ENCODE measurements at places on chromosomes 7 and 10.

DNA sequence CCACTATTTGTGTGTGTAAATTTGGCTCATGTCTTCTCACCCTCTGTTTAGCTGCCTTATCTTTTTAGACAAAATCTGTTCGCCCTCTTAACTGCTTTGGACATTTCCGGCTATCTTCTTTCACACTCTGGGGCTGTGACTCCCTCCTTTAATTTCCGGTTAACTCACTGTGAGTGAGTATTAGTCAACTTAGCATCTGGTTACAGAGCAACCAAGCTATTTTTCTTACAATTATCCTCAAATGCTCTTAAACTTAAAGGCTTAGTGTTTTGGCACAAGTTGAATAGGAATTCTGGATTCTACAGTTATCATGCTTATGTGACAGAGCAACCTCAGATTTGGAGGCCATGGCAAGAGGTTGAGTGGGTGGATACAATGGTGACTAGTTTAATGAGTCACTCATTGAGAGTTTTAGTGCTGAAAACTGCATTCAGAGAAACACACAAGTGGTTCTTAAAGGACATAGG, 177.6 kb upstream of the SEMA3A start:
- no peaks in the 10 kb centered on the region for H3K36me3 ChIP-seq
- H3K27me3 ChIP-seq, result no peaks in the 10 kb centered on the region

- no peak overlapping the region for H3K27ac ChIP-seq
- no peak overlapping the region for H3K4me3 ChIP-seq
- DNase-seq, result peak; percentile 33
- H3K4me1 ChIP-seq, result no peaks in the 10 kb centered on the region
- no peaks in the 10 kb centered on the region for H3K36me3 ChIP-seq
Observed at GRCh38 chr7:154767142-154767541, 235.8 kb downstream of the PAXIP1 start.

GRCh38 chr7:157274991-157275427, 61.8 kb upstream of the DNAJB6 start:
- H3K36me3 ChIP-seq, result peaks cover 6% of the 10 kb centered on the region
- no peak overlapping the region for H3K4me3 ChIP-seq
- DNase-seq, result no peak
- no peaks in the 10 kb centered on the region for H3K27me3 ChIP-seq

DNA sequence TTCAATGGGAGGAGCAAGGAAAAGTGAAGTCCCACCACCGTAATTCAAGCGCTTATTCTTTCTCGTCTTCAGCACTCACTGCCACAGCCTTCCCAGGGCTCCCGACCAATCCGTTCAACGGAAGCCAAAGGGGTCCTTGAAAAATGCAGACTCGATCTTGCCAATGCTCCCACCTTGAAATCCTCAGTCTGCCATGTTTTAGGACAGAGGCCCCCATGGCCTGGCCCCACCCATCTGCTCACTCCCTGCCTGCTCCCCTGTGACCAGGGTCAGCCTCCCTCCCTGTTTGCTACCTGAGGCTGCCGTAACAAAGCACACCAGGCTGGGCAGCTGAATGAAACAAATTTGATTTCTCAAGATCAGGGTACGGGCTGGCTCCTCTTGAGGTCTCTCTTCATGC, 3.0 kb upstream of the DNAAF5 start:
- no peaks in the 10 kb centered on the region for H3K4me1 ChIP-seq
- H3K36me3 ChIP-seq, result peaks cover 2% of the 10 kb centered on the region
- H3K27ac ChIP-seq, result no peak overlapping the region
- H3K4me3 ChIP-seq, result no peak overlapping the region

GRCh38 chr10:11209830-11210181, 192.1 kb downstream of the CELF2 start:
- no peaks in the 10 kb centered on the region for H3K4me1 ChIP-seq
- no peak for DNase-seq
- no peak overlapping the region for H3K27ac ChIP-seq

DNA sequence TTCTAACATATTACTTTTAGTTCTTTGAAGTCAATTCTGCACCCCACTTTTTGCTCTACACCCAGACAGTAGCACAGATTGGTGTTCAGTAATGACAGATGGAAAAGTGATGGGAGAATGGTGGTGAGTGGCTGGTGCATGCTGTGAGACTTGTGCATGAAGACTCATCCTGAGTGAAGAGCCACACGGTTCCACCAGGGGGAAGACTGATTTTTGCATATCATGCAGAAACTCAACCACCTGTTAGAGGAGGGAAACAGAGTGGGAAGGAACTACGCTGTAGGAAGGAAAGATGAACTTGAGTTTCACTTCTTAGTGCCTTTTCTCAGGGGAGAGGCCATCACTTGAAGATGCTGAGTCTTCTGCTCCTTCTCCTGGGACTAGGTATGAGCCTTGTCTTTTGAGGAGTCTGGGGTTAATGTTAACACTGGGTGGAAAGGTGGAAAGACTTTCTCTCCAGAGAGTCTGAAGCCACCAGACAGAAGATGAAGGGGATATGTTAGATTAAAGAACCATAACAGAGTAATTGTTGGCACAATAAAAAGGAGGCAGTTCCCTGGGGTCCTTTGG, 9.3 kb upstream of the PRSS1 start:
- no peaks in the 10 kb centered on the region for H3K27me3 ChIP-seq
- H3K36me3 ChIP-seq, result no peaks in the 10 kb centered on the region
- H3K27ac ChIP-seq, result no peak overlapping the region
- no peak overlapping the region for H3K4me3 ChIP-seq

DNA sequence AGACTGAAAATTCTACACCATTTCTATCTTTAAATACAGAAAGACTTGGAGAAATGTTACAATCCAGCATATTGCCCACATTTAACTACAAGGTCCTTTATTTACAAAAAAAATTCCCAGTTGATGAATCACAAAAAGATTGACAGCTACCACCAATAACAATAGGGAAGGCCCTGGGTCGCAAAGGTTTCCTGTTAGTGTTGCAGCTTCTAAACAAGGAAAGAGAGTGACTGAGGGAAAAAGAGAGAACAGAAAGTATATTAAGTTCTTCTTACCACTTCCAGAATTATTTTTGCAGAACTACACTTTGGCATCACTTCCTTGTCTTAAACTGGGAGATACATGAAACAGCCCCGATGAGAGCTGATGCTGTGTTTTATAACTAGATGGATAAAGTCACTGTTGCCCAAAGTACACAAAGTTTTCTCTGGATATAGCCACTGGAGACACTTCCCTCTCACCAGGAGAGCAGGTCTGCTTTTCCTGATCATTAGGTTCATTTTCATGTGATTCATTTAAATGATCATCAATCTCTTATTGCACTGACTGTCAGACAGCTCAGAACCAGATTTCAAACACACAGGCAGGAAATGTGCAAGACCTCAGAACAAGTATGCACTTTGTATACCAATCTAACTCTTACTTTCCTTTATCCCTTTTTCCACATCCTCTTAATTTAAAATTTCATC, 57.0 kb downstream of the SHTN1 start:
- no peaks in the 10 kb centered on the region for H3K4me1 ChIP-seq
- no peaks in the 10 kb centered on the region for H3K27me3 ChIP-seq
- no peak overlapping the region for H3K27ac ChIP-seq
- H3K4me3 ChIP-seq, result no peak overlapping the region
- H3K36me3 ChIP-seq, result no peaks in the 10 kb centered on the region

GRCh38 chr10:131077031-131077430, 234.5 kb downstream of the TCERG1L start:
- no peaks in the 10 kb centered on the region for H3K36me3 ChIP-seq
- no peak overlapping the region for H3K4me3 ChIP-seq
- H3K27me3 ChIP-seq, result no peaks in the 10 kb centered on the region
- no peak for DNase-seq
- H3K27ac ChIP-seq, result no peak overlapping the region
- no peaks in the 10 kb centered on the region for H3K4me1 ChIP-seq

DNA sequence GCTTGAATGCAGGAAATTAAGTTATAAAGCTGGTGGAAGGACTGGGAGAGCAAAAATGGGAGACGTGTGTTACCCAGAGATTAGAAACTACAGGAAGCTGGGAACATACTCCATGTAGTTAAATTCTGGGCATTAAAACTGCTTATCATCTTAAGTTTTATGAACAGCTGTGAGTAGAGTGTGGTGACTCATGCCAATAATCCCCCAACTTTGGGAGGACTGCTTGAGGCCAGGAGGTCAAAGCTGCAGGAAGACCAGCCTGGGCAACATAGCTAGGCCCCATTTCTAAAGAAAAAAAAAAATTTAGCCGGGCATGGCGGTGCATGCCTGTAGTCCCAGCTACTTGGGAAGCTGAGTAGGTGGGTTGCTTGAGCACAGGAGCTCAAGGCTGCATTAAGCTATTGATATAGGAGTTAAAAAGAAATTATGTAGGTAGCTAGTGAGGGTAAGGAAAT, 56.2 kb upstream of the SEPHS1 start:
- H3K36me3 ChIP-seq, result no peaks in the 10 kb centered on the region
- H3K27ac ChIP-seq, result no peak overlapping the region
- no peak overlapping the region for H3K4me3 ChIP-seq
- no peaks in the 10 kb centered on the region for H3K27me3 ChIP-seq
- H3K4me1 ChIP-seq, result no peaks in the 10 kb centered on the region

DNA sequence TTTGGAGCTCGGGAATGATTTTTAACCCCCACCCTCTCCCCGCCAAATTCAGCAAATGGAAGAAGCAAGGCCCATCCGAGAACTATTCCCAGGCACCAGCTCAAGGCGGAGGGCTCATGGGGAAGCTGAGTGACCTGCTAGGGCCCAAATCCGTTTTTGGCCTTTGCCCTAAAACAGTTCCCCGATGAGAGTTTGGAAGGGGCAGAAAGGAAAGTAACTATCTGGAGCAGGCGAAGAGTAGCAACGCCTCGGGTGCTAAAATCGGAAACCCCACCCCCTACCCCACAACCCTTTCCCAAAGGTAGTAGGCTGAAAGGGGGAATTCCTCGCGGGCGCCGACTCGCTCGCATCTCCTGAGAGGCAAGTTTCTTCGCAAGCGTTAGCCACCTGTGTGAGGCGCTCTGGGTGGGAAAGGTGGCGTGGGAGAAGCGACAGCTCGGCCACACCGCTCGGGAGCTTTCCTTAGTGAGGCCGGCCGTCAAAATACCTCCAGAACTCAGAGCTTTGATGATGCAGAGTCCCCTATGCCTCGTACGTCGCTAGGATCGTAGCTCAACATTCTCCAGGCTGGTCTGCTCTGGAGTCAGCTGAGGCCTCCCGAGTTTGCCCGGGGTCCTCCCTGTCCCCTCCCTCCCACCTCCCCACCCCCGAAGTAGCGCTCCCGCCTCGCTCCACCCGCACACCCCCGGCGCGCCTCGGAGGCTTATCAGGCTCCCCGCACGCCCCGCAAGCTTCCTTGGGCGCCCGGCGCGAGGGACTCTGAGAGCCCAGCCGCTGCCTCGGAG, 642 bp upstream of the PRKG1 start:
- H3K27ac ChIP-seq, result no peak overlapping the region
- peak; percentile 67 for DNase-seq
- H3K36me3 ChIP-seq, result no peaks in the 10 kb centered on the region
- peak overlapping the region; percentile 44 for H3K4me3 ChIP-seq
- H3K4me1 ChIP-seq, result no peaks in the 10 kb centered on the region

DNA sequence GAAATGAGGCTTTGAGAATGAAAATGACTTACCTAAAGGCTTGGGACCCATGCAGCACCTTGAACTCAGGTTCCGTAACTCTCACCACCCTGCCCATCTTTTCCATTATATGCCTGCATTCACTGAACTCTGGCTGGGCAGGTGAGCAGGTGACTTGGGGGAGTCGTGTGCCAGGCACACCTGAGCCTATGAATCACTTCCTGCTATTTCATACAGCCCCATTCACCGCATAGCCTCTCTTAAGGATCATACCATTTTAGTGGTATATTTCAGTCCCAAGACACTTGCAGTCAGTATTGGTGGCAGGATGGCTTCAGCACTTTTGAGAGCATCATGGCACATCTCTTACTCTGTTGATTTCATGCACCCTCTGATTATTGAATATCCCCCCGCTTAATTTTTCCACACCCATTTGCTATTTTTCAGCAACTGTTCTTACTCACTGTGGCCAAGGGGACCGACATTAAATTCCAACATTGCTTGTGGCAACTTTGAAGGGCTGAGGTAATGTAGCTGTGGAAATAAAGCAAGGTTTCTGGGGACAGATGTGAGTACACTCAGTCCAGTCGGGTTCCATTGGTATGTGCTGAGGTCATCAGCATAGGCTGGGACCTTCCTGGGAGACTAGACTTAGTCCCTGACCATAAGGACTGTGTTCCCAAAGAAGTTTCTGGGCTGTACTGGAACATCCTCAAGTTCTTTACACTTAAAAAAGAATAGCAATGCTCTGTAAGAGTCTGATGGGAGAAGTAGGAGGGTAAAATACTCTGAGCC, 39.8 kb upstream of the ZNF438 start:
- no peaks in the 10 kb centered on the region for H3K36me3 ChIP-seq
- H3K4me3 ChIP-seq, result no peak overlapping the region
- no peaks in the 10 kb centered on the region for H3K4me1 ChIP-seq
- no peak for DNase-seq

GRCh38 chr10:57338823-57339558, 928.7 kb downstream of the IPMK start:
- H3K27ac ChIP-seq, result no peak overlapping the region
- no peaks in the 10 kb centered on the region for H3K36me3 ChIP-seq
- no peaks in the 10 kb centered on the region for H3K4me1 ChIP-seq
- no peak overlapping the region for H3K4me3 ChIP-seq

GRCh38 chr7:123770378-123770777, 21.6 kb upstream of the WASL start:
- no peaks in the 10 kb centered on the region for H3K36me3 ChIP-seq
- H3K4me3 ChIP-seq, result no peak overlapping the region
- H3K27me3 ChIP-seq, result no peaks in the 10 kb centered on the region
- no peaks in the 10 kb centered on the region for H3K4me1 ChIP-seq
- no peak for DNase-seq

GRCh38 chr10:49700997-49701396, 21.5 kb downstream of the C10orf53 start:
- no peaks in the 10 kb centered on the region for H3K27me3 ChIP-seq
- no peaks in the 10 kb centered on the region for H3K4me1 ChIP-seq
- peak; percentile 66 for DNase-seq
- no peak overlapping the region for H3K4me3 ChIP-seq
- no peak overlapping the region for H3K27ac ChIP-seq
- no peaks in the 10 kb centered on the region for H3K36me3 ChIP-seq

GRCh38 chr7:6886198-6886597, 60.1 kb upstream of the CCZ1B start:
- no peak for DNase-seq
- H3K27ac ChIP-seq, result no peak overlapping the region
- H3K36me3 ChIP-seq, result no peaks in the 10 kb centered on the region
- H3K4me1 ChIP-seq, result no peaks in the 10 kb centered on the region
- no peaks in the 10 kb centered on the region for H3K27me3 ChIP-seq

DNA sequence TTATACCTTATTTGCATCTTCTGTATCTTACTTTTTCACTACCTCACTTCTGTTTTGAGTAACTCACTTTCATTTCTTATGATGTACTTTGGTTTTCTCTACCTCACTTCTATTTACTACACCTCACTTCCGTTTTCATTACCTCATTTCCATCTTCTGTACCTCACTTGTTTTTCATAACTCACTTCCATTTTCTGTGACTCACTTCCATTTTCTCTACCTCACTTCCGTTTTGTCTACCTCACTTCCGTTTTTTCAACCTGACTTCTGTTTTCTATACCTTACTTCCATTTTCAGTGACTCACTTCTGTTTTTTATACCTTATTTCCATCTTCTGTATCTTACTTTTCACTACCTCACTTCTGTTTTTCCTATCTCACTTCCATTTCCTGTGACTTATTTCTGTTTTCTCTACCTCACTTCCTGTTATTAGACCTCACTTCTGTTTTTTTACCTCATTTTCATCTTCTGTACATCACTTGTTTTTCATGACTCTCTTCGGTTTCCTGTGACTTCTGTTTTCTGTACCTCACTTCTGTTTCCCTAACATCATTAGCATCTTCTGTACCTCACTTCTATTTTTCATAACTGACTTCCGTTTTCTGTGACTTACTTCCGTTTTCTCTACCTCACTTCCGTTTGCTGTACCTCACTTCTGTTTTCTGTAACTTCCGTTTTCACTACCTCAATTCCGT, 493.1 kb upstream of the AKR1E2 start:
- no peaks in the 10 kb centered on the region for H3K4me1 ChIP-seq
- no peaks in the 10 kb centered on the region for H3K27me3 ChIP-seq
- no peak overlapping the region for H3K4me3 ChIP-seq
- H3K36me3 ChIP-seq, result no peaks in the 10 kb centered on the region
- DNase-seq, result no peak

Measured in mesendoderm (in vitro differentiated cells).